ENCODE measurements at places on chromosomes 7 and 10. TPM values are rescaled to one million over a fixed set of nuclear protein-coding genes. Genes with fewer than 3 reads are reported as not detected.

GRCh38 chr10:1978584-1978983 is 241.3 kb upstream of the ADARB2 start:
- peaks cover 4% of the 10 kb centered on the region for H3K4me1 ChIP-seq
- no peak for DNase-seq
- no peaks in the 10 kb centered on the region for H3K27me3 ChIP-seq
- no peaks in the 10 kb centered on the region for H3K36me3 ChIP-seq

GRCh38 chr7:25546306-25546705 is 318.0 kb upstream of the NPVF start:
- peaks cover 5% of the 10 kb centered on the region for H3K27me3 ChIP-seq
- H3K4me1 ChIP-seq: peaks cover 64% of the 10 kb centered on the region
- DNase-seq: no peak
- peaks cover 5% of the 10 kb centered on the region for H3K36me3 ChIP-seq
- no peak overlapping the region for H3K27ac ChIP-seq

DNA sequence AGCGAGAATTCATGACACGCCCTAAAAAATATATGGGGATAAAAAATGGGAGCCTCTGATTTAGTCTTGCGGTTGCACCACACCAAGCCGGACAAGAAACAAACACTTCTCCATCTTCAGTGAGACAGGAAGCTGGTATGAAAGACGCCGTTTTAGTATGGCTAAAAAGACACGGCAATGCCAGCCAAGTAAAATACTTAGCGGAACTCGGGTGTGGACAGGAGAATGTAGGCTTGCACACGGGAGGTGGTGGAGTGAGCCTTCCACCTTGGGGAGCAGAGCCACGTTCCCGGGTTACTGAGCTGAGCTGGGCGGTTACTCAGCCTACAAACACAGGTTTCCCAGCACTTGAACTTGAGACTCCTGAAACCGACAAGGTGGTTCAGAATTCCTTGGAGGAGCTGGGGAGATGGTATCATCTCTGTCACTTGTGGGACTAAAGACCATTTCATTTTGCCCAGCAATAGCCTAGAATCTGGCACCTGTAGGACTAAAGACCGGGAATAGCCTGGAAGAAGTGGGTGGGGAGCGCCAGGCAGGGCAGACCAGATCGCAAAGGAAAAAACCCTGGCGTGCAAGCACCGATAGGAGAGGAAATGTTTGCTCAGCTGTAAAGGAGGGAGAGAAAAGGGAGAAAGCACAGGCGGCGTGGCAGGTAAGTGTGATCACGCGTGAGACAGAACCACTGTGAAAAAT is 34.8 kb upstream of the SEPHS1 start:
- no peak overlapping the region for H3K4me3 ChIP-seq
- peaks cover 8% of the 10 kb centered on the region for H3K27me3 ChIP-seq
- no peak overlapping the region for H3K27ac ChIP-seq
- no peaks in the 10 kb centered on the region for H3K36me3 ChIP-seq
- H3K4me1 ChIP-seq: no peaks in the 10 kb centered on the region

- H3K27ac ChIP-seq: no peak overlapping the region
- H3K36me3 ChIP-seq: no peaks in the 10 kb centered on the region
- H3K4me1 ChIP-seq: peaks cover 15% of the 10 kb centered on the region
- no peak overlapping the region for H3K4me3 ChIP-seq
- DNase-seq: no peak
- no peaks in the 10 kb centered on the region for H3K27me3 ChIP-seq
These were observed 147.7 kb downstream of the SND1 start for GRCh38 chr7:127799535-127800305.

GRCh38 chr10:1379601-1380000 is 323.4 kb downstream of the WDR37 start:
- H3K4me3 ChIP-seq: no peak overlapping the region
- peaks cover 5% of the 10 kb centered on the region for H3K36me3 ChIP-seq
- H3K27ac ChIP-seq: peak overlapping the region; percentile 15
- peaks cover 5% of the 10 kb centered on the region for H3K27me3 ChIP-seq
- H3K4me1 ChIP-seq: peaks cover 28% of the 10 kb centered on the region
- DNase-seq: no peak

GRCh38 chr10:24854256-24854655 is 98.2 kb downstream of the PRTFDC1 start:
- no peaks in the 10 kb centered on the region for H3K36me3 ChIP-seq
- DNase-seq: no peak
- H3K4me1 ChIP-seq: peaks cover 50% of the 10 kb centered on the region
- H3K27ac ChIP-seq: no peak overlapping the region

DNA sequence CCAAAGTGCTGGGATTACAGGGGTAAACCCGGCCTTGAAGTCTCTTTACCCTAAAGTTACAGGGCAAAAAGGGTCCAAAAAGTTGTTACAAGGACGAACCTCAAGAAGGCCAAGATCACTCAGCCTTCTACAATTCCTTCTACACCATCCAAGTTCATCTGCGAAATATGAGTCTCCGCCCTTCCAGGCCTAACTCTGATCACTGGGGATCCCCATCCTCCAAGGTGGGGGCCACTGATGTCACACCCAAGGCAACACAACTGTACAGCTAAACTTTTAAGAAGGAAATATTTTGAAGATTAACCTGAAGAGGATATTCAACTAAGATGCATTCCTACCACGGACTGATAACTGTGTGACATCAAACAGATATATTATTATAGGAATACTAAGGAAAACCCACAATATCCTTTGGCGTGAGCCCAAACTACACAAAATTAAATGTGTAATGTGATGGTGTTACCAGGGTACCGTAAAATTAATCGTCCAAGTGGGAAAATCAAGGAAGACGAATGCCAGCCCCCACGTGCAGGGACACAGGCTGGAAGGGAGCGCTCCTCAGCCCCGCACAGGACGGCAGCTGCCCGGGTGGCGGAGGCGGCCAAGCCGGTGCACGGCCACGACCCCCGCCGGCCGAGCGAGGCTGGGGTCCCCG is 1.0 kb downstream of the PAXIP1 start:
- DNase-seq: peak; percentile 39
- H3K27me3 ChIP-seq: peaks cover 2% of the 10 kb centered on the region
- H3K27ac ChIP-seq: peak overlapping the region; percentile 56
- H3K36me3 ChIP-seq: no peaks in the 10 kb centered on the region
- H3K4me3 ChIP-seq: peak overlapping the region; percentile 91

The RARRES2 gene
- total RNA-seq: 0.86 TPM

The AOC1 gene
- total RNA-seq: not detected

The ABCB4 gene
- total RNA-seq: 2.5 TPM
